Fibroblast of skin of right biceps (primary cell): ENCODE measurements at places on chromosomes 2 and 18.
A peak's percentile ranks its signal among the peaks of the same experiment; 100 is the strongest.

DNA sequence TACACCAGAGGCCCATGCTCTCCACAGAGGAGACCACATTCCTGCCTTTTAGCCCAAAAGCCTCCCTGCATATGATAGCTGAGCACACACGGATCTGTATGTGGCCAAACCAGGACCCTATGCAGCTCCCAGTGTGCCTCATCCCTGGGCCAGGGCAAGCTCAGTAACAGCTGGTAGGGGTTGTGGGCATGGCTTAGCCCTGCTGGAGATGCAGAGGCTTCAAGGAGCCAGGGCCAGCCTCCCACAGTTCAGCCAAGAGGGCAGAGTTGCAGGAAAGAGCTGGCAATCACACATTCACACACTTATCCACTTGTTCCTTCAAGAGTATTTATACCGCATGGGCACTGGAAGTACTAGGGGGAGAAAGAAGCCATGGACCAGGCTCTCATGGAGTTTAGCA is 1.6 kb upstream of the LIMS2 start:
- no peak for DNase-seq

DNA sequence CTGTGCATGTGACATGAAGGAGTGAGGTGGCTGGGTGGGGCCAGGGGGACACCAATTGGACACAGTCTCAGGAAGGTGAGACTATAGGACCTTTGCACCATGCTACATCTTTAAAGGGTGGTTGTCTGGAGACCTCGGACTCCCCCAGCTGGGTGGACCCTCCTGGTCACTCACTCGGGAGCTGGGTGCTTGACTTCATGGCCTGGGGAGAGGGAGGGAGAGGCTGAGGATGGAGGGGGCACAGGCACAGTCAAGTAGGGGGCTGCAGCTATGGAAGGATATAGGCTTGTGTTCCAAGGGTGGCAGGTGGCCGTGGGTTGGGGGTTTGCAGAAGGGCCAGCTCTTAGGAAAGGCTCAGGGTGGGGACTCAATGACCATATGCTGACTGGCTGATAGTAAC is 7.1 kb upstream of the CELF4 start:
- DNase-seq: no peak

- DNase-seq: peak; percentile 98
Observed at GRCh38 chr2:226213717-226214116, 585.9 kb downstream of the IRS1 start.

- DNase-seq: no peak
Observed at GRCh38 chr18:63089041-63089440, 230.5 kb downstream of the BCL2 start.

- DNase-seq: peak; percentile 55
Observed at GRCh38 chr2:190213441-190214335, 105.9 kb downstream of the HIBCH start.
